ENCODE measurements at places on chromosomes 2 and 18.

- DNase-seq: peak; percentile 23
Measured at GRCh38 chr18:51537487-51537886, 340.0 kb upstream of the MEX3C start.

DNA sequence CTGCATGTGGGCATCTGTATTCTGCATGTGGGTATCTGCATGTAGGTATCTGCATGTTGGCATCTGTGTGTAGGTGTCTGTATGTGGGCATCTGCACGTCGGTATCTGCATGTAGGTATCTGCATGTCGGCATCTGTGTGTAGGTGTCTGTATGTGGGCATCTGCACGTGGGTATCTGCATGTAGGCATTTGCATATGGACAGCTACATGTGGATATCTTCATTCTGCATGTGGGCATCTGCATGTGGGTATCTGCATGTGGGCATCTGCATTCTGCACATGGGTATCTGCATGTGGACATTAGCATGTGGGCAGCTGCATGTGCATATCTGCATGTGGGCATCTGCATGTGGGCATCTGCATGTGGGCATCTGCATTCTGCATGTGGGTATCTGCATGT, 537.4 kb downstream of the RNF144A start:
- no peak for DNase-seq

DNA sequence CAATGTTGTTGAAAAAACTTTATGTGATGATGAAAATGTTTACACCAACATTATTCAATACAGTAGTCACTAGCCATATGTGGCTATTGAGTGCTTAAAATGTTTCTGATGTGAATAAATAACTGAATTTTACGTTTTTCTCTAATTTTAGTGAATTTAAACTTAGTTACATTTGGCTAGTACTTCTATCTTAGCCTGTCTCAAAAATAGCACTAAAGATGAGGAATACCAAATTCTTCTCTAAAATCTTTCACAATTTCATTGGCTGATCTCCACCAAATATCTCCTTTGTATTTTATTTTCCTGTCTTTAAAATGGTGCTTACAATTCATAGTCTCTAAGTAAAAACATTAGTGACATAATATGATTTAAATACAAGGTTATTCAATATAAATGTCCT, 83.7 kb upstream of the RND3 start:
- peak; percentile 54 for DNase-seq

DNA sequence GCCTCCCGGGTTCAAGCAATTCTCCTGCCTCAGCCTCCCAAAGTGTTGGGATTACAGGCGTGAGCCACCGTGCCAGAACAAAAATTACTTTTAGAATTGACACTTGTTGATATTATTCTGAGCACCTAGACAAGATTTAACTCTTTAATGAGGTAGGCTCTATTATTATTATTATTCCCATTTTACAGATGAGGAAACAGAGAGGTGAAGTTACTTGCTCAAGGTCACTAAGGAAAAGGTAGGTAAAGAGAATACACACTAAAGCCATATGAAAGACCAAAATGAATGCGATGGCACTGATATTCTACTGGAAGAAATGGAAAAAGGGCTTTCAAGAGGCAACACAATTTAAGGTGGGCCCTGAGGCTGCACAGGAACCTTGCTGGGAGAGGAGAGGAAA, 73.8 kb upstream of the ZFP36L2 start:
- no peak for DNase-seq

DNA sequence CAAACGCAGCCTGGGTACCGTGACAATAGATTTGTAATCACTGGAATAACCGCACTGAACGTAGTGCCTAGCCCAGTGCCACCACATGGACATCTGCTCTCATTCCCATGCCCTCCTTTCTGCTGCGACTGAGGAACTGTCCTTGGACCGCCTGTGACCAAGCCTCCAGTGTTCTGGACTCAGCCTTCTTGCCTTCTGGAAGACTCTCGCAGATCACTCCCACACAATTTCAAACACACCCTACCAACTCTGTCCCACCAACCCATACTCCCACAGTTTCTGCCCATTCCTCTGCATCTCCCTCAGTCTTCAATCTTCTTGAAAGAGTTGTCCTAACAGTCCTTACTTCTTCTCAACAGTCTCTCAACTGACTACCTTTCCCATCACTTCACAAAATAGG, 2.1 kb downstream of the RNF149 start:
- no peak for DNase-seq

DNA sequence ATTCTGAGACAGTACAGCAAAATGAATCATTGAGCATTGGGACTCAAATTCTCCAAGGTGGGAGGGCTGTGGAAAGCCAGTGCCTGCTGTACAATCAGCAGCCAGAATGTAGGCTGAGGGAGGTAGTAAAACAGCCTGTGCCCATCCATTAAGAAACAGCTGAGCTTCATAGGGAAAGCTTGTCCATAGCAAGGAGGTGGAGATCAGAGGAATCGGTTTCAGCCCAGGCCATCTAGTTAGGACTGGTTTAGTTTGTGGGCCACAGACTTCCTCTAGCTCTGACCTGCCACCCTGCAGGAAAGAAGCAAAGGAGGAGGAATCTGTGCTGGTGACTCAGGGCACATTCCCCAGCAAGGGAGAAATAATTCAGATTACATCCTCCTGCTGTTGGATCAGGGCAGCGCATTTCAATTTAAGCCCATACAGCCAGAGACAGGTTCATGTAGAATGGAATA, 333.4 kb downstream of the SETBP1 start:
- peak; percentile 88 for DNase-seq

DNA sequence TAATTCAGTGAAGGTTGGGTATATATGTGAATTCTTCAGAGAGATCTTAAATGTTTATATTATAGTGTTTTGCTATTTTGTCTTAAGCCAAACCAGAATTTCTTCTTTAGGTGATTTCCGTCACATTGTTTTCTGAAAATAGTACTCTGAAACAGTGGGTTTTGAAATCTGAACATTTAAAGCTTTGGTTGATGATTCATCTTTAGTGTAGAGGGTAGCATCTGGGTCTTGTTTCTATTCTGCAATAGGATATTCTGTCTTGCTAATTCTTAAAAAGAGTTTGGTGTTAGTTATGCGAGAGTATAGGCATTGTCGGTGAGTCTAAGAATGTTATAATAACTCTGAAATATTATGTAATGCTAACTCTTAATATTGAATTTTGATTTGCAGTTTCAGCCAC, 69.6 kb upstream of the FAM237A start:
- DNase-seq: no peak

DNA sequence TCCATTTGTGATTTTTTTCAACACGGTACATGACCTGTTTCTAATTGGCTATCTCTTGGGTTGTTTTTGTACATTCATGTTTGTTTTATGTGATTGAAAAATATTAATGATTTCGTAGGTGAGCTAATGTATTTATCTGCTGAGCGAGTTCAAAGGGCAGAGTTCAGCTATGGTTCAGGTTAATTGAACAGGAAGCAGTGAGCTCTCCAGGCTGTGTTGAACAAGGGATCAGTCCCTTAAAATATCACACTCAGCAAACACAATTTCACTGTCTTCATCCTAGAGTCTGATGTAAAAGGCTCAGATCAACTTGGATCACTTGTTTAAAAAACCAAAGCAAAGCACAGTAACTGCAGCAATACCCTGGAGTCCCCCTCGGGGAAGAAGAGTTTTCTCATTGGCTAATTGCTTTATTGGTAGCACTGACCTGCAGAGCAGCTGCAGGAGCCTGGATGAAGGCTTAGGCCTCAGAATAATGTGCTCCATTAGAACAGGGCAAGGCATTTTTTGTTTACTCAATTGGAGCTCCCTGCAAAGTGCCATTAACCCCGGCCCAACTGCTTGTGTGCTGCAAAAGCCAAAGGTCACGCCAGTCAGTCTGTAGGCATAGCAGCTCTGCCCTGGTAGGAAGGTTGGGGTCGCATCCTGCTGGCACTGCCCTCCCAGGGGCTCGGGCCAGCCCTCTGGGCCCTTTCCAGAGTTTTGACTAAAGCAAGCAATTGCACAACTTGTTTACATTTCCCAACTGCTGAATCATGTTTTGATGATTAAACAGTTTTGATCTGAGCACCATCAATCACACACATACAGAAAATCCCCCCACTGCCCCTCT, 10.5 kb downstream of the ONECUT2 start:
- DNase-seq: no peak

DNA sequence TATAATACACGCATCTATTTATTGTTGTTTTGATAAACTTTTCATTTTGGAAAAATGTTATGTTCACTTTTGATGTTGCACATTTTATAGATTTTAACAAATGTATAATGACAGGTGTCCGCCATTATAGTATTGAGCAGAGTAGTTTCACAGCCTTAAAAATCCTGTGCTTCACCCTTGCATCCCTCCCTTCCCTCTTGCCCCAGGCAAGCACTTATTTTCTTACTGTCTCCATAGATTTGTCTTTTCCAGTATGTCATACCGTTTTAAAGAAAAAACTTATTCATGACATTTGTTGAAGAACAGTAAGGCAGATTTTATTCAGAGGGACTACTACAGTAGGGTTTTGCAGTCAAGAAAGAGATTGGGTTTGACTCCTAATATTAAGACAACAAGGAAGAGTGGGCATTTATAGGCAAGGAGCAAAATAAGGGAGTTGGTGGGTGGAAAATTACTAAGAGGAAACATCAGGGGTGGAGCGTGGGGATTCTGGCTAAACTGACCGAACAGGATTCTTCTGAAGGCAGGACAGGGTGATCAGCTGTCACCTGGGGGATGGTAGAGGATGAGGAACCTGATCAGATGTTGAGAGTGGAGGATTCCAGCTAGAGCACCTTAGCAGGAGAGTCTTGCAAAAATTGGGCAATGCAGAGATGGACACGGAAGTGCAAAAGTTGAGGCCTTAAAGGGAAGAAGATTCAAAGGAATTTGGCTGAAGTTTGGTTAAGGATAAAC, 108.8 kb downstream of the NCK2 start:
- DNase-seq: no peak

DNA sequence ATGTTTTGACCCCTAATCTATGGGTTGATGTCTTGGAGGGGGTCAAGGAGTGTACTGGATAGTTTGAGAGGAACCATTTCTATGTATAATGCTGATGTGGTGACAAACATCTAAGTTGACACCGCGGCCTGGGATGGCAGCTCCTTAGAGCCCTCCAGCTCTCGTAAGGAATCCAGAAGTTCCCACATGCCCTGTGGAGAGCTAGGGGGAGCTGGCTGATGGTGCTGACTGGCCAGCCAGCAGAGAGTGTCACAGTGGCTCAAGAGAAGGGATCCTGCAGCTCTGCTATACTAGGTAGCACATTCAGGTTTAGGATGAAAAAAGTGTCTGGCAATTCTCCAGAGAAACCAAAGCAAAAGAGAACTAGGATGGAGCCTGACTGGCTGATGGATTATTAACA, 842.2 kb upstream of the VRK2 start:
- no peak for DNase-seq

DNA sequence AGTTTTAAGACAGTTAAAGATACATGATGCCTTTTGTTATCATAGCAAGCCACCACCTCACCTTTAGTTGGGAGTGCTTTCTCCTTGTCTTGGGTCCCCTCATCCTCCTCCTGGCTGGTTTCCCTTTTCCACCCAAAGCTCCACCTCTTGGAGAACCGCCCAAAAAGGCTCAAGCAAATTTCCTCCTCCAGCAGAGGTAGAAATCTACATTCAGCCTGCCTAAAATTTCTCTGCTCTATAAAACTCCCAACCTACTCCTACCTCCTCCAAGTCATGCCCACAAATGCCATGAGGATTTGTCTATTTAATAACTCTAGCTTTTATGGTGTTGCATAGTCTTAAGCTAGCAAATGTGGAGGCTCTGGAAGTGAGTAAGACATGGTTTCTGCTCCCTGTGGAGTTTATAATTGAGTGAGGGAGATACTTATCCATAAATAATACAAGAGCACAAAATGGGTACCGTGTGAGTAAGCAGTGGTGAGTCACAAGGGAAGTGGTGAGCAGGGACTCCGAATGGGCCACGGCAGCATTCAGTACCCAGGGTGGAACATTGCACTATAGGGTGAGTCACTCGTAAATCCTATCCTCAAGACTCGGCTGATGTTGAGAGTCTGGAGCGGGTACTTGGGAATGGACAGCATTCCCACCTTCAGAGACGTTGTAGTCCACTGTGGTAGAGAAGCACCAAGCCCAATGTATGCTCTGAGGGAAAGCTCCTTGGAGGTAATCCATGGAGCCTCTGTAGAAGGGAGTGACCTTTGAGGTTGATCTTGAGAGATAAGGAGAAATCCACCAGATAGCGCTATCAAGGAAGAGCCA, 146.3 kb downstream of the RTN4 start:
- DNase-seq: peak; percentile 99

DNA sequence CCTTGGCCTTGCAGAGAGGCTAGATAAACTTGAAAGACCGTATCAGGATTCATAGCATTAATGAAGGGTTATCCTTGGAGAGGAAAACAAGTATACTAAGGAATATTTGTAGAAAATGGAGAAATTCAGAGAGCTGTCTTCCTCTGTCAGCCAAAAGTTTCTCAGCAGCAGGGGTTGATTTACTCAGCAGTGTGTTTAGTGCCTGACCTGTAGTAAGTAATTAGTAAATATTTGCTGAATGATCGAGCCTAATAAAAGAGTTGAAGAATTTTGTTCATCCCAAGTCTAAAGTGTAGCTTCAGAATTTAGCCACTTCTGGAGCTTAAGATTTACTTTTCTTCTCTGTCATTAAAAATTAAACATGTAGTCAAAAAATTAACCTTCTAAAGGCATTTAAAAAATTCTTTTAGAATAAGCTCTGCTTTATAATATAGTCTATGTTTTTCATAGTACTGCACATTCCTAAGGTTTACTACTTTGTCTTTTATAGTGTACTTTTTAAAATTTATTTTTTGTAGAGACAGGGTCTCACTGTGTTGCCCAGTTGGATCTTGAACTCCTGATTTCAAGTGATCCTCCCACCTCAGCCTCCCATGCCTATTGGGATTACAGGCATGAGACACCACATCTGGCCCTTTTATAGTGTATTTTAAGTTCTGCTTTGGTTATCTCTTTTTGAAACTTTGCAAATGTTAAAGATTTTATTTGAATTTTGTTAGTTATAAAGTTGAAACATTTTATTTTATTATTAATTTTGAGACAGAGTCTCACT, 138.4 kb upstream of the MYO3B start:
- no peak for DNase-seq
